RPMI8226 (cell line): ENCODE measurements at places on chromosomes 16 and 17.
A peak's percentile ranks its signal among the peaks of the same experiment; 100 is the strongest.

DNA sequence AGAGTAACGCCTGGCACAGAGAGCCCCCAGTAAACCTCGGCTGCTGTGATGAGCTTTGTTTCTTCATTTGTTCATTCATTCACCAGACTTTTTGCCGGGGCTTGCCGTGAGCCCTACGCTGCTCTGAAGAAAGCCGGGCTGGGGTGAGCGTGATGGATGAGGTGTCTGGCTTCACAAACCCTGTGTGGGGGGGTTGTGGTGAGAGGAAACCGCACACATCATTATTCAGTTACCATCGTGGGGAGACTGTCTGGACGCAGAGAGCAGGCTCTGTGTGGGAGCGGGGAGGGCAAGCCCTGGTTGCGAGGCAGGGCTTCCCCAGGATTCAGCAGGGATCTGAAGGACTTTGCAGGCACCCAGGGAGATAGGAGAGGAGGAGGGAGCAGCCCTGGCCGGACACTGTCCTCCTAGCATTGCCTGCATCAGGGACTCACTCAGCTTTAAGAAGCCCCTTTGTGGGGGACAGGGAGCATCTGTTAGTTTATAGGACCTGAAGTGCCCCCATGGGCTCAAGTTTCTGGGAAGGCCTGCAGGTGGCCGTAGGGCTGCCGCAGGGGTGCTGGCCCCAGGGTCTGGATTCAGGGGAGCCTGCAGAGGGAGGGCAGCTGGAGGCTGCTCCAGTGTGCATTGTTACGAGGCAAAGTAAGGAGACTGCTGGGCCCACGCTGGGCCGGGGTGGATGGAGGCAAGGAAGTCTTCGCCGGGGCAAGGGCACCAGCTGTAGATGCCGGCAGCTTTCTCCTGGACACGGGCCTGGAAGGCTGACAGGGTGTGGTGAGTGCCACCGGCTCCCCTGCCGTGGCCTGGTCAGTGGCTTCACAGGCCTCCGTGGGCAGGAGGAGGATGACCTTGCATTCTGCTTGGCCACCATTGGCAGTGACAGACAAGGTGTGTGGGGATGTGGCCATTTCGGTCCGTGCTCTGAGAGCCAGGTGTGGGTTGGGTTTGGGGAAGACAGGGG, 334.5 kb downstream of the SEC14L1 start:
- no peak for DNase-seq

- peak; percentile 9 for DNase-seq
Measured at GRCh38 chr17:9356488-9356911, 219.1 kb downstream of the STX8 start.

DNA sequence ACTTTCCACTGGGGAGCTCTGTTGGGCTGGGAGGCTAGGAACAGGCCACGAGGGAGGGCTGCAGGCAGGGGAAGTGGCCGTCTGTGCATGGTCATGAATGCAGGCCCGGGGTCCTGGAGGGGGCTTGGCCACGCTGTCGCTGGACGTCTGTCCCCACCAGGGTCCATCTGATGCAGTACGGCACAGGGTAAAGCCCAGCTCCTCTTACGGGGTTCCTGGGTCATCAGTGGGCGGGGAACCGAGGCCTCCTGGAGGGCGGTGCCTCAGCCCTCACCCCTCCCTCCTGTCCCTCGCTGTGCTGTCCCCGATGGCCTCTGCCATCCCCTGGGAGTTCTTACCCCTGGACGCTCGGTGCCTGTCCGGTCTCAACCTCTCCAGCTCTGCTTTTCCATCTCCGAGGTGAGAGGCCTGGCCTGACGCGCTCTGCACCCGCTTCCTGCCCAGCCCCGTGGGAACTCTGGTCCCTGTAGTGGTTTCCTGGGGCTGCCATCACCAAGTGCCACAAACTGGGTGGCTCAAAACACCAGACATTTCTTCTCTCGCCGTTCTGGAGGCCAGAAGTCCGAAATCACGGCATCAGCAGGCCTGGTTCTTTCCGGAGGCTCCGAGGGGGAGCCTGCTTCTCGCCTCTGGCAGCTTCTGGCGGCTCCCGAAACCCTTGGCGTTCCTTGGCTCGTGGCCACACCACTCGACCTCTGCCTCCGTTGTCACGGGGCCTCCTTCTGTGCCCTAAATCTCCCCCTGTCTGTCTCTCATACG, 182.8 kb downstream of the SEC14L1 start:
- peak; percentile 83 for DNase-seq

DNA sequence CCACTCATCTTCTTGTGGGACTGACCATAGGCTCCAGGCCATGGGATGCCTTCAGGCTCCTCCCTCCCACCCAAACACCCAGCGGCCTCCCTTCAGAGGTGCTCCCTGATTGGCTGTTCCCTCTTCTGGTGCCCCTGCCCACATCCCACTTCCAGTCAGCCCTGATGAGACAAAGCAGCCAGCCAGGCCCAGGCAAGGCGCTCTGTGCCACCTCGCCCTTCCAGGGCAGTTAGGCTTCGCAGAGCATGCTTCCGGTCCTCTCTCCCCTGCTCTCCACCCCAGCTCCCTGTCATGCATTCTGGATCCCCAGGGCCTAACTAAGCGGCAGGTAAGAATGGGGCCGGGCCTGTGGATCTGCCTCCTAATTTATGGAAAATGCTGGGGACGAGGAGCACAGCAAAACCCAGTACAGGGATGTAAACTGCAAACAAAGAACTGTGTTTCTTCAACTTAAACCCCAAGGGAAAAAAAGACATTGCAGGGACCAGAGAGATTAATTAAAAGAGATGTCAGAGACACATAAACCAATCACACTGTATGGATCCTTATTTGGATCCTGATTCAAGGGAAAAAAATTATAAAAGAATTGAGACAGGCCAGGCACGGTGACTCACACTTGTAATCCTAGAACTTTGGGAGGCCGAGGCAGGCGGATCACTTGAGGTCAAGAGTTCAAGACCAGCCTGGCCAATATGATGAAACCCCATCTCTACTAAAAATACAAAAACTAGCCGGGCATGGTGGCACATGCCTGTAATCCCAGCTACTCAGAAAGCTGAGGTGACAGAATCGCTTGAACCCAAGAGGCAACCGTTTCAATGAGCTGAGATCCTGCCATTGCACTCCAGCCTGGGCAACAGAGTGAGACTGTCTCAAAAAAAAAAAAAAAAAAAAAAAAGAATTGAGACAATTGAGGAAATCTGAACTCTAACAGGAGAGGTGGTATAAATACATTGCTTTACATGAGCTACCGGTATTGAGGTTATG, 26.0 kb downstream of the ZDHHC7 start:
- DNase-seq = no peak

- peak; percentile 79 for DNase-seq
Measured at GRCh38 chr17:59329176-59330052, 2.0 kb upstream of the YPEL2 start.

GRCh38 chr17:70074956-70075355, at the start of gene KCNJ16:
Gene KCNJ16 (plus strand): TSS chr17:70075225. CDS start chr17:70132088, 56,863 bp downstream.
- DNase-seq = no peak

- no peak for DNase-seq
Measured at GRCh38 chr17:33664116-33664840, 371.2 kb upstream of the ASIC2 start.

DNA sequence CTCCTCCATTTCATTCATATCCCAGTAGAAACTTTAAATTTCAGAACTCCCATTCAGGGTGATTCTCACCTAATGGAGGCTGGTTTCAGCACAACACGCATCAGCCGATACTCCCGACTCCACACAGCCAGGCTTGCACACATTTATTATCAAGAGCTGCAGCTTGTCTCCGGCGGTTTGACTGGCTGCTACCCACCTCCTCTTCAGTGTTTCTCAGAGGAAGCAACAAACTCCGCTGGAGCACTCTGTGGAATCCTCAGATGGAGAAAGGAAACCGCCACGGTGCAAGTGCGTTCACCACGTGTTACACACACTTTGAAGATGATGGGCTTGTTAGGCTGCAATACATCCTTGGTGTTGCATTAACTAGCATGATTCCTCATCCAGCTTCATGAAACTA, 39.7 kb upstream of the NUDT7 start:
- no peak for DNase-seq
